Large intestine (tissue), 12 donors: ENCODE measurements at places on chromosomes 6 and 20. TPM values are rescaled to one million over a fixed set of nuclear protein-coding genes. Genes with fewer than 3 reads are reported as not detected.
A peak's percentile ranks its signal among the peaks of the same experiment; 100 is the strongest.

DNA sequence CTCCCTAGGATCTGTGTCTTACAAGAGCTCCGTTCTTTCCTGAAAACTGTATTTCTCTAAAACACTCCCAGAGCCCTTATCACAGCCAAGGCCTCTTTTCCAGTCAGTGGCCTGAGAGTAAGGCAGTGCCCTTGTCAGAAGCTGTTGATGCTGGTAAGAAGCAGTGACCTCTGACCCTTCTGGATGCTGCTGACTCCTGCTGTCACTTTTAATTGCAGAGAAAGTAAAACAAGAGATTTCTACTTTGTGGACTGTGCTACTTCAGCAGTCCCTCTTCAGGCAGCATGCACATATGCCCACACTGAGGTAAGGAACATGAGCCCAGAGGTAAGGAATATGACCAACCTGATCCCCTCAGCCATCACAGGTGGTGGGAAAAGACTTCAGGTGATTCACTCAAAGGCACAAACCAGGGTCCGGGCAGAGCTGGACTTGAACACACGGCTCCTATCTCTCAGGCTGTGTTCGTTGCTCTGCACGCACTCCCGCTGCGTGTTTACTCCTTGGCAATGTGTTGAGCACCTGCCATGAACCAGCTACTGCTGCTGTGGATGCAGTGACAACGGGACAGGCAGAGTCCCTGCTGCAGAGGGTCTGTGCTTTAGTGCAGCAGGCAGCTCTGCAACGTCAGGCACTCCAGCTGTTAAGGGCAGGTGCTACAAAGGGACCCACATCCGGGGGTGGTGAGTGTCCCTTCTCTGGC lies 201.9 kb upstream of the CST7 start:
- H3K27me3 ChIP-seq: no peaks in the 10 kb centered on the region
- H3K4me1 ChIP-seq: no peaks in the 10 kb centered on the region
- no peak overlapping the region for H3K4me3 ChIP-seq
- DNase-seq: no peak

DNA sequence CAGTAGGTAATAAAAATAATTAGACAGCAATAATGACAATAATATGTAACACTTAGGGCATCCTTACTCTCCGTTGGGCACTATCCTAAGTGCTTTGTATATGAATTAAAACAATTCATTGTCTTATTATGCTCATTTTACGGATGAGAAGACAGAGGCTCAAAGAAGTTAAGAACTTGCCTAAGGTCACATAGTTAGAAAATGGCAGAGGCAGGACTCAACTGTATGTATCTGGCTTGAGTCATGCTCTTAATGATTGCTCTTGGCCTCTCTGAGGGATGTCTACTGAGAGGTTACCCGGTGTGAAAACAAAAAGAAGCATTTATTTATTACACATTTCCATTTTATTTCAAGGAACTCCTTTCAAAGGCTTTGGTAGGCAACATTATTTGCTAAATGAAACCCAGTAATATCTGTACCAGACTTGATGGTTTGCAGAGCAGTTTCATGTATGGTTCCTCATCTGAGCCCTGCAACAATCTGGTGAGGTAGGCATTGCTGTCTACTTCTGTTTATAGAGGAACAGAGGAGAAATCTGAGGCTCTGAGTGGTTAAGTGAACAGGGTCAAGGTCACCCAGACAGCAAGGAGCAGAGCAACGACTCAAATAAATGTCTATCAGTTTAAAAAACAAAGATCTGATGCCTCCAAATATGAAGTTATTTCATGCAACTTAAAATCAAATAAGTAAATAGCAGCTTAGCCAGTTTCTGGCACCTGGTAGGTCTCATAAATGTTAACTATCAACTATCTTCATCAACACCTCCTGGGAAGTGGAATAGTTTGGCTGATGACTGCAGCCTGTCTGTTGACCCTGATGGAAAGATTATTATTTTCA lies 4.2 kb upstream of the PARD6B start:
- no peaks in the 10 kb centered on the region for H3K36me3 ChIP-seq
- peaks cover 51% of the 10 kb centered on the region for H3K4me1 ChIP-seq
- peaks cover 3% of the 10 kb centered on the region for H3K27me3 ChIP-seq
- H3K4me3 ChIP-seq: no peak overlapping the region

DNA sequence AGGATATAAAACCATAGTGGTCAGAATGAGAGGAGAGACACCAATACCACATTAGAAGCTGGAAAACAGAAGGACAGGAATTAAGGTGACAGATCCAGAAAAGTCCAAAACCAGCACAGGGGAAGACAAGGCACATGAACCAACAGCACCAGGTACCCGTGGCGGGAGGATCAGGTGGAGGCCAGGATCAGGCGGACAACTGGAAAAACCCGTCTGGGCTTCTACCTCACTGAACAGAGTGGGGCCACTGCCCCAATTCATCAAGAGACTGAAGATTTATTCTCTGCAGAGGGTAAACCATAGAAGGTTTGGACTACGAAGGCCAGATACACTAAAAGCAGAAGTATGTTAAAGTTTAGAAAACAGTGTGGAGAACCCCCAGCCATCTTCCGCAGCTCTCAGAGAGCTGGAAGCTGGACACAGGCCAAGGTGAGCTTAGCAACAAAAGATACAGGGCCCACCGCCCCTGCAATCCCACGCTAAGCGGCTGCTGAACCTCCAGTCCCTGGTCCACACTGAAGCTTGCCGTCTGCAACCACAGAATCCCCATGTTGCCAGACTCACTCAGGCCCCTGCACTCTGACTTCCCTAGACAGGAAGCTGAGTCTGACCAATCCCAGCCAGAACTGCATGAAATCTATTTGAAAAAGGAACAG lies 29.9 kb downstream of the ABHD12 start:
- no peak for DNase-seq
- no peak overlapping the region for H3K27ac ChIP-seq
- no peaks in the 10 kb centered on the region for H3K27me3 ChIP-seq
- no peaks in the 10 kb centered on the region for H3K36me3 ChIP-seq

The TFAP2D gene
- polyA plus RNA-seq: not detected

DNA sequence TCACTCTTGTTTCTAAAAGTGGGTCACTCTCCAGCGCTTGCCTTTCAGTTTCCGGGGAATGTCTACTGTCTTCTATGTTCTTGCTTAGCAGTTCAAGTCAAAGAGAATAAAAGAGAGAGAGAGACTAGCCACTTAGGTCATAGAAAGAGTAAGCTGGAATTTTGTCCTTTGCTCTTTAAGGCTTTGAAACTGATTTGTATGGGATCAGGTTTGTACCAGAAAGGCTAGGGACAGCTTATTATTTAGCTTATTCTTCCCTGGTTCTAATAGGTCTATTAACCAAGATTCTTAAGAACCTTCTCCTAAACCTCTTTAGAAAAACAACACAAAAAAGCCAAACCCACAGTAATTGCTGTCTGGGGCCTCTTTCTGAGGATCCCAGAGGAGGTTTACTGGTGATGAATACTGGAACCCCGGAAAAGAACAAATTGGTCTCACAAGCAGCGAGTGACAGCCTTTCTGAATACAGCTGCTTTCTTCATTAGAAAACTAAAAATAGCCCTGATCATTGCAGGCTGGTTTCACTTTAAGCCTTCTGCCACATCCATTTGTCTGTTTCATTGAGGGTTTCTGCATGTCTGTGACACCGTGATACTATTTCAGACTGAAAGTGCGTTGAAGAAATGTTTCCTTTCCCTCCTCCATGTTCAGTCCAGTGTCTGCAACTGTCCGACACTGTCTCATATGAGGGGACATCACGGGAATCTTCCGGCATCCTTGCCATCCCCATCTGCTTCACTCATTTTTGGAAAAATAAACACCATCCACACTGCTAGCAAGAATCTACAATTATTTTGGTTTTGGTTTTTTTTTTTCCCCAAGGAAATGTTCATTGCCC lies 75.1 kb upstream of the ATXN1 start:
- peak overlapping the region; percentile 35 for H3K27ac ChIP-seq
- no peak overlapping the region for H3K4me3 ChIP-seq
- no peaks in the 10 kb centered on the region for H3K4me1 ChIP-seq
- H3K27me3 ChIP-seq: no peaks in the 10 kb centered on the region

DNA sequence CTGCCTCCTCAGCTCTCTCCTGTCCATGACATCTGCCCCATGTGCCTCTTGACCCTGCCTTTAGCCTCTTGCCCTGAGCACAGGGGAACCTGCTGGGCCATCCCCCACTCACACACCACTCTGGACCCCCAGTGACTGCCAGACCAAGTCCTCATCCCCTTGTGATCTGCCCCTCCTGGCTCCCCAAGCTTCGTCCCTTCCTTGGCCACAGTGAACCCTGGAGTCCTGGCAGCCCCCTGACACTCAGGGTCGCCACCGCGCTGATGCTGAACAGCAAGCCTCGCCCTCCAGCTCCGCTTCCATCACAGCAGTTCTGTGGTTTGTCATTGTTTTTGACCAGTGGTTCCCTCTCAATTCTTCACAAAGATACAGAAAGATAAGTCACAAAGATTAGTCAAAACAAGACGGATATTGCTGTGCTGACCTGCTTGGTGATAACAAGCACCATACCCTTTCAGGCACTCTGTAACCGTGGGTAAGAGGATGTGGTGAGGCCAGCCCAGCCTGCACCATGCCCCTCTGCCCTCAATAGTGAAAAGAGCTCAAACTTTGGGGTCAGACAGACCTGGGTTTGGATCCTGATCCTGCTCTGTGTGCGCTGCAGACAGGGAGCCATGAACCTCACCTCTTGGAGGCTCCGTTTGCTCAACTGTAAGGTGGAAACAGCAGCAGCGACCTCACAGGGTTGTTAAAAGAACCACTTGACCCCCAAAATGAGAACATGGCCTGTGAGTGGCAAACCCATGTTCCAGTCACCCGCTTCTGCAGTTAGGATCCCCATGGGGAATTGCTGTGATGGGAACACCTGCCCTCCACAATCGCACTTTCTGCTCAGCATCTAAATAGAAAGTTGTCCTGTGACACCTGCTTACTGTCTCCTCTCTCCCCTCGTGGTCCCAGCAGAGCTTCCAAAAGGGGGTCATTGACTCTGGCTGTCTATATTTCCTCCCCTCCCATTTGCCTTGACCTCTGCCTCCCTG lies 114.5 kb downstream of the TOX2 start:
- no peak overlapping the region for H3K4me3 ChIP-seq
- H3K27me3 ChIP-seq: peaks cover 5% of the 10 kb centered on the region
- no peaks in the 10 kb centered on the region for H3K4me1 ChIP-seq
- DNase-seq: no peak
- no peaks in the 10 kb centered on the region for H3K36me3 ChIP-seq
- H3K27ac ChIP-seq: no peak overlapping the region

DNA sequence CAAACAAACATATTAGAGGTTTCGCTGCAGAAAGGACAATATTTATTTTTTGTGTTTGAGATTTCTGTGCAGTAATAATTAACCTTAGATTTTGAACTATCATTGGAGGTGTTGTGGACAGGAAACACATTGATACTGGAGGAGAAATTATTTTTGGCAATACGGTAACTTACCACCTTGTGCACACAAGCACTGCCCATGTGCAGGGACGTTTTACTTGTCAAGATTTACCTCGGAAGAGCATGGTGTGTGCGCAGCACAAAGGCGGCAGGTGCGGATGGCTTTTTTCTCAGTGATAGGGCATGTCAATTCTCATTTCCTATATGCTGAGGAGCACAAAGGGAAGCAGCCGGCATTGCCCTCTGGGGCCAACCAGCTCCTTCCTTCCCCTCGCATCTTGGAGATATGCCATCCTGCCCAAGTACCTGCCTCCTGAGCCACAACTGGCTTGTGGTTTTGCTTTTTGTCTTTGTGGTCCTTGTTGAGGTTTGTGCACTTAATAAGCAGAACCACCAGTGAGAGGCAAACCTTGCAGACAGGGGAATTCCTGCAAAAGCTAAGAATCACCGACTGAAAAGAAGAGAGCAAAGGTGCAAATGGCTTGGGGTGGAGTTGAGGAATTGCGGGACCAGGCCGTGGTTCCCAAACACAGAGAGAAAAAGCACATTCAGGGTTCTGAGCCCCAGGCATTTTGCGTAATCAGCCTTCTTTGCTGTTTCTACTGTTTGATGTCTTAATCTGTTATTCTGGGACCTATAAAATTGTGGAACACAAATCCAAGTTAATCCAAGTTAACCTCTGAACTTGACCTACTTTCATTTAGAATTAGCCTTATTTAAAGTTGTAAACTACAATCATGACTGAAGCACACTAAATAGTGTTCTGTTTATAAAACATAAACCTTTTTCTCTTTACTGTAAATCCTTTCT lies 21.9 kb downstream of the SAMD5 start:
- no peak overlapping the region for H3K27ac ChIP-seq
- H3K36me3 ChIP-seq: peaks cover 5% of the 10 kb centered on the region
- no peaks in the 10 kb centered on the region for H3K27me3 ChIP-seq

GRCh38 chr6:56050530-56051201 lies 175.3 kb upstream of the BMP5 start:
- no peak overlapping the region for H3K27ac ChIP-seq
- no peaks in the 10 kb centered on the region for H3K36me3 ChIP-seq
- no peak overlapping the region for H3K4me3 ChIP-seq

- no peak overlapping the region for H3K4me3 ChIP-seq
- no peaks in the 10 kb centered on the region for H3K27me3 ChIP-seq
- DNase-seq: peak; percentile 81
- peaks cover 6% of the 10 kb centered on the region for H3K36me3 ChIP-seq
Observed at GRCh38 chr6:156953479-156954146, 176.4 kb downstream of the ARID1B start.

The TGM3 gene
- 0.25 TPM for polyA plus RNA-seq

DNA sequence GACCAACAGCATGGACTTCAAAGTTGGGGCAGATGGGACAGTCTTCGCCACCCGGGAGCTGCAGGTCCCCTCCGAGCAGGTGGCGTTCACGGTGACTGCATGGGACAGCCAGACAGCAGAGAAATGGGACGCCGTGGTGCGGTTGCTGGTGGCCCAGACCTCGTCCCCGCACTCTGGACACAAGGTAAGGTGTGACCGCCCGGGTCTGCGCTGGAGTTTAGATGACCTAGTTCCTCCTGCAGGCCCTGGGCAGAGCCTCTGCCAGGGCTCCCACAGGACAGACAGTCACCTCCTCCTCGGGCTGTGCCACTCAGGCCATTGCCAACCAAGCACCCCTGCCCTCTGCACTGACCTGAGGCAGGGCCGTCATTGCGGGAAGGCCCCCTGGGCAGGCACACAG lies 322.1 kb downstream of the TAF4 start:
- DNase-seq: no peak
- no peaks in the 10 kb centered on the region for H3K4me1 ChIP-seq
- no peak overlapping the region for H3K27ac ChIP-seq
- no peaks in the 10 kb centered on the region for H3K27me3 ChIP-seq
- H3K36me3 ChIP-seq: no peaks in the 10 kb centered on the region

The MYB gene
- 12.1 TPM for polyA plus RNA-seq

DNA sequence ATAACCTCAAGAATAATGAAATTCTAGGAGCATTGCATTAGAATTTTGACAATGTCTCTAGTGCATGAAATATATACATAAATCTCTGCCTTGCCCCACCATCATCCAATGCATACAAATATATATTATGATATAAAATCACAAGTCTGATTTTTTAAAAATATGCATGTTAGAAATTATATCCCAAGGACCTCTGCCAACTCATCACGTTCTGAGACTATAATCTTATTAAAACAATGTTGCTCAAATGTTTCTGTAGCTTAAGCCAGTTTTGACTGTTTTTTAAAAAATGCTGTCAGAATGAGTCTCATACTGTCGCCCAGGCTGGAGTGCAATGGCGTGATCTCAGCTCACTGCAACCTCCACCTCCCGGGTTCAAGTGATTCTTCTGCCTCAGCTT lies 287.0 kb upstream of the SOX4 start:
- no peaks in the 10 kb centered on the region for H3K4me1 ChIP-seq
- no peak overlapping the region for H3K4me3 ChIP-seq
- no peaks in the 10 kb centered on the region for H3K36me3 ChIP-seq
- no peak overlapping the region for H3K27ac ChIP-seq
- H3K27me3 ChIP-seq: no peaks in the 10 kb centered on the region
